ENCODE measurements at places on chromosomes 4 and X. TPM values are rescaled to one million over a fixed set of nuclear protein-coding genes. Genes with fewer than 3 reads are reported as not detected.

DNA sequence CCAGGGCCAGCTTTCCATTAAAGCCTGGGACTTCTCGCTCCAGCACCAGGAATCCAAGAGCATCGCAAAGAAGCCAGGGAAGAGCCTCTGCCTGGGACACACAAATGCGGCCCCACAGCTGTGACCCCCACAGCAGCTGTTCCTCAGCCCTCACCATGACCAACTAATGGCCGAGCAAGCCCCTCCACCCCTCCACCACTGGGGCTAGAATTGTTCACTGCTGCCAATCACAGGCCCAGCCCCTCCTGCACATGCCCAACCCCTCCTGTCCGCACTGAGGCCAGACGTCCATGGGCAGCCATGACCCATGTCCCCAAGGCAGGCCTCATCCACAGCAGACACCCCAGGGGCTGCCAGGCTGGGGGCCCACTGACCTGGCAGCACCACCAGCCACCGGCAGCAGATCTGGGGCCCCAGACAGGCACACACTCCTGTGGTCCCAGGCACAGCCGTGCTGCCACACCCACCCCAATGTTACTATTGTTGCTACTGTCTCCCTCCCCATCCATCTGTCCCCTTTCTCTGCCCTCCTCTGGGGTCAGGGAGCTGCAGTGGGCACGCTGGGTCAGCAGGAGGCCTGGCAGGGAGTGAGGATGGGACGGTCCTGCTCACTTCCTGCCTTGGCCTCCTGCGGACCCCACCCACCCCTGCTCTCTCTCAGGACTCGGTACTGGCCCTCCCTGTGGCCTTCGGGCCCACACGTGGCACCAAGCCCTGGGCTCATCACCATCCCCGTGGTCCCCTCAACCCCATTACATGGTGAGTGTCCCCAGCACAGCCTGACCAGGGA is 56.0 kb downstream of the ZFYVE28 start:
- DNase-seq: no peak
- no peaks in the 10 kb centered on the region for H3K36me3 ChIP-seq
- peaks cover 25% of the 10 kb centered on the region for H3K4me1 ChIP-seq
- H3K27me3 ChIP-seq: no peaks in the 10 kb centered on the region

DNA sequence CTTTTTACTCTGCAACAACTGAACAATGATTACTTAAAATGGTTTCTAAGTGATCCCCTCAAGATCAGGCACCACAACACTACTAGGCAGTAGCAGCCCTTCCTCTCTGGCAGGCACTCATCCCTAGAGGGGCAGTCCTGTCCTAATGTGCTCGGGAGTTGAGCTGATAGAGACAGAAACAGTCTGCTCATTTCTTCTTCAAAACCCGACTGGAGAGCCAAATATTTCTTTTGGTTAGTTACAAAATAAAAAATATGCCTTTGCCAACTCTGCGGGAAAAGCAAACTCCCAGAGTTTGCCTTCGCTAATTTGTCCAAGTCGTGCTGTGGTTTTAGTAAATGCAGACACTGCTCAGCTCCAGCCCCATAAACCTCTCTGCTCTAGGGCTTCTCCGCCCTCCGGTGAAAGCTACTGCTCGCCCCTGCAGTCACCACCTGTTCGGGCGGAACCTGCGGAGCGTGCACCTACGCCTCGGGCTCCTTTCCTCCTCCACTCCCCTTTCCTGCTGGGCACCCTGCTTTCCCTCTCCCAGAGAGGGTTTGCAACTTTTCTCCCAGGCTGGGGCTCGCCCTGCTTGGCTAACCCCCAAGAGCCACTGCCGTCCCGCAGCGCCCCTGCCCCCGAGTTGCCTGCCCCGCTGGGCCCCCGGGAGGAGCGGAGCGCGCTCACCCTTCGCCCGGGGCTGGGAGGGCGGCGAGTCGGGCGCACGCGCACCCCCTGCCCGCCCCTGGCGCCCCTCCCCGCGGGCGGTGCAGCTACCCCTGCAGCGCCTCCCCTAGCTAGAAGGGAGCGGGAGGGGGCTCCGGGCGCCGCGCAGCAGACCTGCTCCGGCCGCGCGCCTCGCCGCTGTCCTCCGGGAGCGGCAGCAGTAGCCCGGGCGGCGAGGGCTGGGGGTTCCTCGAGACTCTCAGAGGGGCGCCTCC is at the start of gene NPNT:
TSS of gene NPNT (plus strand) at position 812 of the 923 bp plus-strand sequence. CDS start 182 bp downstream, outside the sequence.
- peak within 1 kb of the TSS; percentile 84 for H3K27ac ChIP-seq
- no peaks in the 10 kb centered on the region for H3K36me3 ChIP-seq
- H3K4me1 ChIP-seq: peaks cover 31% of the 10 kb centered on the region
- peak; percentile 80 for DNase-seq
- peak within 1 kb of the TSS; percentile 68 for H3K4me3 ChIP-seq

DNA sequence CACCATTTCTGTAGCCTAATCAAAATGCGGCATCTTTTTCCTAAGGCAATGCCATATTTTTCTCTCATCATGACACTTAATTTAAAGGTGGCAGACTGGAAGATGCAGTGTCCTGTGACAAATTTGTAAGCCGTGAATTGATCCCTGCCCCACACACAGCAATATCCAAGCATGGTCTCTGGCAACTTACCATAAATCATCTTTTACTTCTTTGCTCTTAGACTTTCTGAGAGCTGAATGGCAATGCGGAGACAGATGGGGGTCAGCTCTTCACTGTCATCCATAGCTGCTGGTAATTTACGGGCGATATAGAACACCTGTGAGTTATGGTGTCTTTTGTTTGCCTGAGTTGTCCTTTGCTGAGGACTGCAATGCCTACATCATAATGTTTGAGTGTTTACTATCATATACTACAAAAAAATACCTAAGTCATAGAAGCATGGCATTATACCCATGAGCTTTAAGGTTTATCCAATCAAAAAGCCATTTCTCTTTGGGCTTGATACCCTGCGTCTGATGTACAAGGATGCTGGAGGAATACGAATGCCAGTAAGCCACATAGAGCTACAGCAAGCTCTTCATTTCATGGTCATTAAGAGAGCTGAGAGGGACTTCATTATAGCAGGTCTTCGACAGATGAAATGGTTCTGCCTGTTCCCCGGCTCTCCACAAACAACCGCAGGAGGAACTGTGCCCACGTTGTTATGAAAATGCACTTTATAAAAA is 148.1 kb downstream of the TRIML1 start:
- no peaks in the 10 kb centered on the region for H3K36me3 ChIP-seq
- H3K27me3 ChIP-seq: no peaks in the 10 kb centered on the region
- no peak overlapping the region for H3K27ac ChIP-seq
- H3K4me3 ChIP-seq: no peak overlapping the region

DNA sequence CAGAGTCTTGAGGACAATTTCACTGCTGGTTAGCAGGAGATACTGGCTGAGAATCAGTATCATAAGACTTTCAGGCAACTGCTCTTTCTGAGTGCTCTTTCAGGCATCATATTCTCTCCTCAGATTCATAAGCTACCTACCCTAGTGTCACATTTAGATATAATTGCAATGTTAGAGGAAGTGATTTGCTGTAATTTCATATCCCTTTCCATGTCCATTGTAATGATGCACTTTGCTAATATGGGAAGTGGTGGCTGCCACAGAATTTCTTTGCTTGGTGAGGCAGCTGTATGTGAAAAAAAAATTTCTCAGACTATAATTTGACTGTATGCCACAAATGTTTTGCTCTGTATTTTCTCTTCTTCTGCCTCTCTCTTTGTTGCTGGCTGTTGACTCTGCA is 63.3 kb downstream of the DOCK11 start:
- H3K36me3 ChIP-seq: no peaks in the 10 kb centered on the region
- no peaks in the 10 kb centered on the region for H3K27me3 ChIP-seq
- no peak for DNase-seq
- H3K4me1 ChIP-seq: no peaks in the 10 kb centered on the region
- H3K27ac ChIP-seq: no peak overlapping the region

DNA sequence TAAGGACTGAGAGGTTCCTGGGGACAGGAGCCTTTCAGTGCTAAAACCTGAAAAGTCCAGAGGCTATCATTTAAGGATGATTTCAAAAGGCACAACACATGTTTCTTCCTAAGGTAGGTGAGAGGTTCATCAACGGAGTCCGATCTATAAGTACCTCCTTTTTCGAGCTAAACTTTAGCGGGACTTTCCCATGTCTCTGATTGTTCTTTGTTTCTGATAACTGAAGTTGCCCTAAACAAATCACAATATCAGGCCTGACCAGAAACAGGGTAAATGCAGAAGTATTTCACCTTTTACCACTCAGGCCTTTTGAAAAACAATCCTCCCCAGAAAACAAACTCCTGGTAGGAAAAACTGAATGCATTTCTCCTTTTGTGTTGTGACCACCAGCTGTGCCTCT is 17.6 kb downstream of the PIR start:
- no peak overlapping the region for H3K4me3 ChIP-seq
- no peak for DNase-seq
- no peaks in the 10 kb centered on the region for H3K36me3 ChIP-seq
- no peak overlapping the region for H3K27ac ChIP-seq

DNA sequence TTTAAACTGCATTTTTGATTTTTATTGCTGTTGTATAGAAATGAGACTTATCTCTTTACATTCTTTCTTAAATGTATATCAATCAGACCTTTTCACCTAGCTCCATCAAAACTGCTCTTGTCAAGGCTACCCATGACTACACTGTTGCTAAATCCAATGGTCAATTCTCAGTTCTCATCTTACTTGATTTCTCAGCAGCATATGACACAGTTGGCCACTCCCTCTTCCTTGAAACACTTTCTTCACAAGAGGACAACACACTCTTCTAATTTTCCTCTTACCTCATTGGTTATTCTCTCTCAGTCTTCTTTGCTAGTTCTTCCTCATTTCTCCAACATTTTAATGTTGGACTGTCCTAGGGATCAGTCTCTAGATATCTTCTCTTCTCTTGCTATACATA is 94.1 kb upstream of the CITED1 start:
- H3K4me3 ChIP-seq: no peak overlapping the region
- no peaks in the 10 kb centered on the region for H3K36me3 ChIP-seq
- no peak overlapping the region for H3K27ac ChIP-seq
- H3K4me1 ChIP-seq: no peaks in the 10 kb centered on the region

DNA sequence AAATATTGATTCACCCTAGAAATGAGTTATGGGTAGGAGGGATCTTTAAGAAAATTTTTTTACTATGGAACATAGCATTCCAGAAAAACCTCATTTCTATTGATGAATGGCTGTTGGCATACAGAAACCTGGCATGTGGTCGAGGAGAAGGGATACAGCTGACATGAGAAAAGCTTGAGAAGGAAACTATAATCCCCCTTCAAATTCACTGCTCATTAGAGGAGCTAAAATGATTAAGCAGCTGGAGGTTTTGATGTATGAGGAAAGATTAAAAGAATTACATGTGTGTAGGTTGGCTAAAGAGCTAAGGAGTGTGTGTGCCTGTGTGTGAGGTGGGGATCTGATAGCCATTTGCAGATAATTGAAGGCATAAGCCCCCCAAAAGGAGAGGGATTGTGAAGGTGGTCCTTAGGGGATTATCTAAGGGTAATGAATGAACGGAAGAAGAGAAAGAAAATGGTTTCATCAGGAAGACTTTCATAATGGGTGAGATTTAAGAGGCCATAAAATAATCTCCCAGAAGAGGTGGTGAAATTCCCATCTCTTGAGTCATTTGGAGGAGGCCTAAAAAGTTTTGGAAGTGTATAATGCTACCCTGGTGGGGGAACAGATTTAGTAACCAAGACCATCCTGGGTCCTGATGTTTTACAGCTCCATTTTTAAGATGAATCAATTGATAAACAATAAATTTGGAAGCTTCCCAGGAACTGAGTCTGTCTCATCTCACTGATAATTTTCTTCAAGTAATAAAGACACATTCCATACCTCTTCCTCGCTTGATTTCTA is 272.0 kb upstream of the HAND2 start:
- peaks cover under 1% of the 10 kb centered on the region for H3K4me1 ChIP-seq
- no peak overlapping the region for H3K4me3 ChIP-seq
- H3K27ac ChIP-seq: no peak overlapping the region
- H3K36me3 ChIP-seq: no peaks in the 10 kb centered on the region

DNA sequence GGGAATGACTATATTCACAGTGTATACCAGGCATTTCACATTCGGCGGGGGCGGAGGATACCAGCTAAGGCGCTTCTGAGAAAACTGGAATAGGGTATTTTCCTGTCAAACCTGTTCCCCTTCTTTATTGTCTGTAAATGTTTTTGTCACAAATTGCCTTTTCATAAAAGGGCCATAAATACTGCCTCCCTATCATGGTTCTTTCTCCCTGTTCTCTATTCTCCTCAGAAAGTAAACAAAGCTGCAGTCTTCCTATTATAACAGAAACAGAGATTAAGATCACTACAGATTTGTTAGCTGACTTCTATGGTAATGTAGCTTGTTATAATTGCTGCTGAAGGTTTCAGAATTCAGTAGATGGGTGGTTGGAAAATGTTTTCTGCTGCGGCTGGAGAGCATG is 32.2 kb downstream of the MID2 start:
- H3K27ac ChIP-seq: no peak overlapping the region
- DNase-seq: no peak
- H3K4me1 ChIP-seq: no peaks in the 10 kb centered on the region
- H3K36me3 ChIP-seq: no peaks in the 10 kb centered on the region
- no peak overlapping the region for H3K4me3 ChIP-seq

GRCh38 chrX:97367125-97367524 is 483.4 kb downstream of the RPA4 start:
- H3K4me3 ChIP-seq: no peak overlapping the region
- DNase-seq: no peak
- H3K4me1 ChIP-seq: no peaks in the 10 kb centered on the region
- no peaks in the 10 kb centered on the region for H3K36me3 ChIP-seq
- no peak overlapping the region for H3K27ac ChIP-seq

GRCh38 chrX:10103023-10103422 is 53.8 kb upstream of the CLCN4 start:
- no peak overlapping the region for H3K4me3 ChIP-seq
- H3K4me1 ChIP-seq: peaks cover 26% of the 10 kb centered on the region
- no peaks in the 10 kb centered on the region for H3K36me3 ChIP-seq
- no peak for DNase-seq

DNA sequence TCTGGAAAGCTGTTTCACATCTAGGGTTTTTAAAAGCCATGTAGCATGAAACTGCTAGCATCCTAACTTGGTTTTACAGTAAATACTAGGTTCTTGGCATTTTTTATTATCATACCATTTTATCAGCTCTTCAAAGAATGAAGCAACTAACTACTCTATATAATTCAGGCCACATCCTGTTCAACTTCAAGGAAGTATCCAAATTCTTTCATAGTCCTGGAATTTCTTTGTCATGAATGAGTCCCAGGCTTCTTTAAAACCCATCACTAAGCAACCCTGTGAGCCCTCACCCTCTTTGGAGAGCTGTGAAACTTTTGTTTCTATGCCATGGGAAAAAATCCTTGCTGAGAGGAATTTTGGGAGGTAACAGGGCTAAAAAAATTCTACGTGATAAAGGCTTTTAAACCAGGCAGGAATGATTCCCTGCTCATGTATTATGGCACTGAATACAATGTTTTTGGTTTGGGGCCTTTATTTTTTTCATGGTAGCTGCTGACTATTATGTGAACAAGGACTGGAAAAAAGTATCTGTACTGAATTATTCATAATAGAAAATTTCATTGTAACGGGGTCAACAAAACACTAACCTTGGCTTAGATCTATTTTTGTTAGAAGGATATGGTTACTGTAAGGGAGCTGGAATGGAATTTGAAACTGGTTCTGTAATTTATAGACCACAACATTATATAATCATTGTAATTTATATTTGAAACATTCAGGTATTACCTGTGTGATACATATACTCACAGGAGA is 164.9 kb downstream of the DCTD start:
- DNase-seq: no peak
- H3K4me1 ChIP-seq: no peaks in the 10 kb centered on the region
- H3K4me3 ChIP-seq: no peak overlapping the region
- H3K27ac ChIP-seq: no peak overlapping the region

ETDA gene
- not detected for total RNA-seq

GUCY1A1 gene
- 7.6 TPM for total RNA-seq

MED28 gene
- 8.8 TPM for total RNA-seq

MAGEA4 gene
- not detected for total RNA-seq

GRIA3 gene
- 0.99 TPM for total RNA-seq

IQSEC2 gene
- total RNA-seq: 30.3 TPM

CT45A3 gene
- total RNA-seq: not detected

ADAMTS3 gene
- total RNA-seq: 0.26 TPM

All from body of pancreas (tissue), 4 donors.